Activated CD8-positive, alpha-beta memory T cell treated with anti-CD3 and anti-CD28 coated beads for 36 hours (primary cell): ENCODE measurements at places on chromosomes 7 and 10. TPM values are rescaled to one million over a fixed set of nuclear protein-coding genes. Genes with fewer than 3 reads are reported as not detected.

AKR1C4 gene
- not detected for total RNA-seq

PLXNA4 gene
- 0.04 TPM for total RNA-seq

SOSTDC1 gene
- total RNA-seq, result not detected

ACHE gene
- total RNA-seq, result 0.23 TPM

ADRA2A gene
- total RNA-seq, result not detected

PIK3AP1 gene
- 8.4 TPM for total RNA-seq

PON3 gene
- total RNA-seq, result not detected

COL17A1 gene
- total RNA-seq, result not detected

EXOC6 gene
- total RNA-seq, result 12.4 TPM

H2BK1 gene
- not detected for total RNA-seq

CFAP69 gene
- 1.5 TPM for total RNA-seq

ATP5MK gene
- total RNA-seq, result 459 TPM

SEMA3A gene
- total RNA-seq, result 0.06 TPM

OR6V1 gene
- not detected for total RNA-seq

AGMO gene
- not detected for total RNA-seq

CDK14 gene
- total RNA-seq, result 0.31 TPM

ITPRID1 gene
- not detected for total RNA-seq

CCDC6 gene
- total RNA-seq, result 55.9 TPM

ADAMTS14 gene
- 0.04 TPM for total RNA-seq

SLC39A12 gene
- not detected for total RNA-seq

TMEM254 gene
- 13.2 TPM for total RNA-seq

IFIT2 gene
- 1.2 TPM for total RNA-seq

PHKG1 gene
- 1.3 TPM for total RNA-seq

CDHR1 gene
- 1.8 TPM for total RNA-seq

CTNNA3 gene
- total RNA-seq, result not detected

CCDC7 gene
- 6.8 TPM for total RNA-seq

WEE2 gene
- not detected for total RNA-seq

CYP3A7 gene
- total RNA-seq, result not detected

PRR15 gene
- not detected for total RNA-seq

ACBD7 gene
- 0.89 TPM for total RNA-seq

VIPR2 gene
- total RNA-seq, result 0.19 TPM

CCDC172 gene
- not detected for total RNA-seq

HMX2 gene
- total RNA-seq, result not detected

DYDC2 gene
- not detected for total RNA-seq

CPVL gene
- total RNA-seq, result not detected
